ENCODE measurements at places on chromosomes 2 and 18.

- no peak for DNase-seq
Observed at GRCh38 chr2:51208521-51208920, 176.6 kb upstream of the NRXN1 start.

DNA sequence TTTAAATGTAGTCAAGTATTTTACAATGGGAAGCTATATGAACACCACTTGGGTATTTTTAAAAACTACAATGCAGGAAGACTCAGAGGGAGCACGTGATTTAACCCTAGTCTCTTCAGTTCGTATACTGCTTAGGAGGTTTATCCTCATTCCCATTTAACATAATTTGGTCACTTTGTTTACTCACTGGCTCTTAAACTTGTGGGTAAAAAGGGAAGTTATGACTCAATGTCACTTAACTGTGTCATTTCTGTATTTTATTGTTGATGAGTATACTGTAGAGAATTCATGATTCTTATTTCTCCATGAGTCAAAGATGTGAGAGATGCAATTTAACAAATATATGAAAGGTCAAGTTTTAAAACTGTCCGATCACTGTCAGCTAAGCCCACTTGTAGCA lies 48.2 kb downstream of the SLC66A3 start:
- DNase-seq = no peak

DNA sequence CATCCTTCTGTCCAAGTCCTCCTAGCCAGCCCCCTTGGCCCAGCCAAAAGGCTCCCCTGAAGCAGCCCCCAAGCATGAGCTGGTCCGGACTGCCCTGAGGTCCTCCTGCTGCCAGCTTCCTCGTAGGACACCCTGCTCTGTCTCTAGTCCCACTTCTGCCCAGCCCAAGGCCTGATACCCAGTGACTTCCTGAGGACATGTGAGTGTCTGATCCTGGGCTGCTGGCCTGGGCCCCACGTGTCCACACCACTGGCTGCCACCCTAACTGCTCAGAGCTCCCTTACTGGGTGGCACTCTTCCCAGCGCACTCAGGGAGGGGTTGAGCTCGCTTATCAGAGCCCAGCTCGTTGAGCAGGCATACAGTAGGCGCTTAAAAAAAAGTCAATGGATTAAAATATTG lies 34.4 kb upstream of the PDIA6 start:
- DNase-seq = no peak

- no peak for DNase-seq
Observed at GRCh38 chr2:225920621-225921220, 521.2 kb downstream of the NYAP2 start.

- DNase-seq = no peak
Observed at GRCh38 chr2:86592547-86593230, 29.4 kb upstream of the CHMP3 start.
